ENCODE measurements at places on chromosomes 4 and X.
A peak's percentile ranks its signal among the peaks of the same experiment; 100 is the strongest.

- DNase-seq: no peak
Observed at GRCh38 chr4:121070274-121070673, 2.1 kb downstream of the NDNF start.

GRCh38 chr4:99447079-99447478 lies 11.9 kb upstream of the ADH7 start:
- DNase-seq: no peak

DNA sequence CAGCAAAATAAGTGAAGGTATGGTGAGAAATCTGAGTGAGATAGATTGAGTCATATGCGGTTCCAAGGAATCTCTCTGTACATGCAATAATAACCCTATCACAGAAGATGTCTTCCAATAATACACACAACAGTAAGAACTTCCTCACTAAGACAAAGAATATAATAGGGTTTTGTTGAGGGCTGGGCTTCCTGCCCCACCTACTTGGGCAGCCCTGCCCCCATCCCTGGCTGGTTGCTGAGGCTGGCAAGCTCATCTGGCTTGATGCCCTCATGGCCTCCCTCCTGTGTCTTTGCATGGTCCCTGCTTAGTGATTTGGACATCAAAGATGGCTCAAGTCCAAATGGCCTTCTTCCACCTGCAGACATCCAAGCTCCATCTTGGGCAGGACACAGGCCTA lies 2.7 kb downstream of the GEMIN8 start:
- peak; percentile 37 for DNase-seq

- no peak for DNase-seq
Observed at GRCh38 chrX:24494647-24495075, 29.6 kb downstream of the PDK3 start.

GRCh38 chr4:722169-722725 lies 16.6 kb downstream of the PCGF3 start:
- DNase-seq: no peak

- DNase-seq: peak; percentile 17
Observed at GRCh38 chr4:103099691-103100392, at the start of gene BDH2. Gene BDH2 (minus strand): TSS chr4:103099834. CDS start chr4:103096254, 3,580 bp downstream.

DNA sequence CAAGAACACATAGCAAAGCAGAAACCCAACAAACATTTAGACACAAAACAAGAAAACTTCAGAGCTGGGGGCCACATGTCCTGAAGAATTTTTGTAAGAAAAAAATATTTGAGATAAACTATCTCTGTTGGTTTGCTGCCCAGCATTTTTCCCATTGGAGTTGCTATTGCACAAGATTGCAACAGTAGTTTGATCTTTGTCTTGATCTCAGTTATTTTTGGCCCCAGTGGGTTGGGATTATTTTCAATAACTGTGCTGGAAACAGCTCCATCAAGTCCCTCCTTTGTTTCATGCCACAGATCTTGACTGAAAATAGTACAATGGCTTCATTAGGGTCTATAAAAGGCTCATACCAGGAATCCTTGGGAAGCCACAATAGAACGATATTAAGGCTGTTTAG lies 103.8 kb upstream of the RAI2 start:
- no peak for DNase-seq

DNA sequence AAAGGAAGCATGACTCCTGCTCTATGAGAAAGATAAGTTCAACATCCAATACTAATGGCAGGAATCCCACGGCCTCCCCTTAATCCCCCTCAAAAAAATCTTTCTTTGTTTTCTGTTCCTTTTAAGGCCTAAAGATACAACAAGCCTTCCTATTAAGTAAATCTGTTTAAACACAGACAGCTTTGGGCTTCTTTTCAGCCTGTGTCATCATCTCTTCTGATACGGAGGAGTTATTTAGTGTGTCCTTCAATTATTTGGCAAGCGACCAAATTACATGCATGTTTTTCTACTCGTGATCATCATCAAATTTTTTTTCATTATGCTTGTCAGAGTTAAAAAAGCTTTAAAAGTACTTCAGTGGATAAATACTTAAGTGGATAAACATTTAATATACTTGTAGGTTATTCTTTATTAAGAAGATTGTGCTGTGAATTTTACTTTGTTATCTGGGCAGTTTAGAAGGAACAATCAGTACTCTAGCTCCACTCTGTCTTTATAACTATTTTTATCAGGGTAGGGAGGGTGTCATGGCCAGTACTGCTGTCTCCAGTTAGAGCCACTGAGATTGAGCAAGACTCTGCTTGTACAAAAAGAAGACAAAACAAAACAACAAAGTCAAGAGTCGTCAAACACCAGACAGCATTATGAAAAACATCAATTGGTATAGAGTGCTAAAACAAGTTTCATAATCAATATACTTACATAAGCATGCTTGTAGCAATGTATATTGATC lies 210.7 kb downstream of the PRR32 start:
- DNase-seq: no peak

GRCh38 chr4:142322996-142323395 lies 523.1 kb downstream of the INPP4B start:
- no peak for DNase-seq

DNA sequence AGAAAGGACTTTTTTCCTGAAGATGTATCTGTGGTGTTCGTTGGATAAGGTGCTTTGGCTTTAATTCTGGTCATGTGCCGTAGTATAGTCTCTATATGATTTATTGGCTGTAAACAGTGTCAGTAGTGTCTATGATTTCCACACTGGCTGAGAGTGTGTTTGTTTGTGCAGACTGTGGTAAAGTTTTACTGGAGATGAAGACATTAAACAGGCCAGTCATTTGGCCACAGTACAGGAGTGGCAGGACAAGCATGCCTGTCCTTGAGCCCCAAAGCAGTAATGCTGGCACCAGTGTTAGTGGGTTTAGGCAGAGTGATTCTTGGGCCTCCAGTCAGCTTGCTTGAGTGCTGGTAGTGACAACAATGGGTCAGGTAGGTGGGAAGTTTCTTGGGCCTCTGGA lies 1023.9 kb upstream of the GRID2 start:
- no peak for DNase-seq

DNA sequence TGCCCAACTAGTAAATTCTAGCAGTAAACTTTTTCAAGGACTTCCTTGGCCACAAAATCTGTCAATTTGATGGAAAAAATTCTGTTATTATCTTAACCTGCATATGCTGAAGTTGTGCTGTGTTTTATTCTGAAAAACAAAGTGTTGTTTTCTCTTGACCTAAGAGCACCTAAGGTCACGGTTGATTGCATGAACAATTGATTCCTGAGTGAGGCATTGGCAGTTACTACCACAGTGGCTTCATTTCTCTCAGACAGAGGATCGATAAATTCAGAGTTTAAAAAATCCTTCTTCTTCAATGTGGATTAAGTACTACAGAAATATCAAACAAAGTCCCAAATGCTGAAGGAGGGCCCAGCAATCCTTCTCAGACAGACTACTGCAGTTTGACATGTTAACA lies 6.2 kb downstream of the HDAC8 start:
- no peak for DNase-seq

DNA sequence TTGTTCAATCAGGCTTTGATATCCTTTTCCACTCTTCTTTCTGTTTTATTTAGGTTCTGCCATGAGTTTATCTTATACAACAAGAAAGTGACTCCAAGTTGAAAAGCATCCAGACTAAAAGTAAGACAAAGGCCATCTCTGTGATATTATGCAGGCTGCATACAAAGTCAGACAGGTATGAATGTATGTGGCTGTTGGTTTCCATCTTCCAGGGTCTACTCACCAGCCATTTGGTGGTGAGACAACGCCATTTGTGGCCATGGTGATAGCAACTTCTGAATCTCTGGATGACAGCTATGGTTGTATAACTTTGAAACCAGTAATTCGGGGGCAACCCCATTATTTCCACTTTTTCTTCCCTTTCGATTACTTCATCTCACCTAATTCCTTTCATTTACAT lies 17.2 kb upstream of the MSL3 start:
- no peak for DNase-seq

DNA sequence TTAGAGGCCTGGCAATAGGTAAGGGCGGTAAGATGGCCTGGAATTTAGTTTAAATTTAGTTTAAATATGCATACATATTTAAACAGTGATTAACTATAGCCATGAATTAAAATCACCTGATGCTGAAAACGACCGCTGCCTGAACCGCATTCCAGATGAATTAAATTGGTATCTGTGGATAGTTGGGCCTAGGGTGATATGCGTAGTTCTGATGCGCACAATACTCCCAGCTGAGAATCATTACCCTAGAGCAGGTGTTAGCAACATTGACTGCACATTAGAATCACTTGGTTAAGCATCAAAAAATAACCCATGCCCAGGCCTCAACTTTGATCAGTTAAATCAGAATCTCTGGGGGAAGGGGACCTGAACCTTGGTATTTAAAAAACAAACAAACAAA lies 432.4 kb downstream of the GBA3 start:
- no peak for DNase-seq

DNA sequence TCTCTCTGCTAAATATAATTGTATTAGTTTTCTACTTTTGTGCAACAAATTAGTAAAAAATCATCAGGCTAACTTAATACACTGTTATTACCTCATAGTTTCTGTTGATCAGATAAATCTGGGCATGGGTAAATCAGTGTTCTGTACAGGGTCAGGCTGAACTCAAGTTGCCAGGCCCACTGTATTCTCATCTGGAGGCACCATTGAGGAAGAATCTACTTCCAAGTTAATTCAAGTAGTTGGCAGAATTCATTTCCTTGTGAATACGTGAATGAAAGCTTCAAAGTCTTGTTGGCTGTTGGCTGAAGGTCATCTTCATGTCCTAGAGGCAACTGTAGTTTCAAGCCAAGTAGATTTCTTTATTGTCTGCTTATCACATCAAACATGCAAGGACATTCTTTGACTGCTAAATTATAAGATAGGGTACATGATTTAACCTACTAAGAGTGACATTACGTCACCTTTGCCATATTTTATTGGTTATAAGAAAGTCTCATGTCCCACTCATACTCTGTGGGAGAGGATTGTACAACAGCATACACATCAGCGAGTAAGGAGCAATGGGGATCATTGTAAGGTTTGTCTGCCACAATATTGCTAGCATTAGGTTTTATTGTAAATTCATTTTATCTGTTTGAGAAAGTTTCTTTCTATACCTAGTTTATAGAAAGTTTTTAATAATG lies 1219.0 kb downstream of the ARAP2 start:
- no peak for DNase-seq

DNA sequence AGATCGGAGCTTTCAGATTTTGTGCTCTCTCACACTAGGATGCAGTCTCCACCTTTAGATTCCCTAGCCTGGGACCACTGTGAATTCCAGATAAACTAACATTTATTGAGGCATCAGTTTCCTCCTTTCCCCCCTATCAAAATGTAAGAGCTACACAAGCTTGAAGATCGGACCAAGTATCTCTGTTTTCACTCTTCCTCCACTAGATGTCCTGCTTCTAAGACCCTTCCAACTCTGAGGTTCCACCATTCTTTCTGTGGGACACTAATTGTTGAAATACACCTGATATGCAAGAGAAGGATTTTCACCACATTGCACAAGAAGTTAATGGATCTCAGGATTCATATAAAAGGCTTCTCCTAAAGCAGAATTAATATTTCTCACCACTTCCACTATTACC lies 43.0 kb upstream of the PHOX2B start:
- DNase-seq: no peak

DNA sequence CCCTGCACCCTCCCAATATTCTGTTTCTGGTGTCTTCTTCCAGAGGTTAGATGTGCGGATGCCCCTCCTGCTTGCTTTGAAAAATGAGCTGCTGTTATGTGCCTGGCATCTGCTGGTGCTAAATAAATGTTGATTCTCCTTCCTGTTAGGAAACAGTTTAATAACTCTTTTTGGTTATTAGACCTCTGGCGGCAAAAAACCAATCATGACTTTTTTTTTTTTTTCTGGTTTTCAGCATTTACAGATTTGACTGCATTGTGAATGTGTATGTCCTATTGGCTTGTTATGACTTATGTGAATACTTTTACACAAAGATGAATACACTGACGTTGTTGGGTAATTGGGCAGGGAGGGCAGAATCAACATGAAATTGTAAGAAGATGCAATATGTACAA lies 13.6 kb upstream of the TMEM156 start:
- no peak for DNase-seq

- no peak for DNase-seq
Observed at GRCh38 chrX:102767287-102767686, 46.7 kb downstream of the GPRASP3 start.

DNA sequence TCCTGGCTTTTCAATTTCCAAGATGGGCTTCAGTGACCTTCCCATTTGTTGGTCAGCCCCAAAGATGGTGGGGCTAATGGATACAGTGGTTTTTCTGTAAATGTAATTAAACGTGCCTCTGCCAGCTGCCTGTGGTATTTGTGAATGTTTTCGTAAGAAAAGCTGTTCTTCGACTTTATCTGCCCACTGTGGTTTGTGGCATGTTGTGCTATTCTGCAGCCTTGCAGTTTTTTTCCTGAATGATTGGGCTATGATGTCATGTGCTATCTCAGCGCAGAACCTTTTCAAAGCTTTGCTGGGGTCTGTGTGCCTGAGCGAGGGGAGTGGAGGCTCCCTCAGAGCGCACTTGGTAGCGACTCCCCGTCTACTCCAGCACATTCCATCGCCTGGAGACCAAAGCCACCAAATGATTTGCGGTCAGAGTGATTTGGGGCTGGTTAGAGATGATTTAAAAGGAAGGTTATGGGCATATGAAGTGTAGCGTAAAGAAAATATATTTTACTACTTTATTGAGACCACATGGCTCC lies 137.5 kb downstream of the PALLD start:
- no peak for DNase-seq

DNA sequence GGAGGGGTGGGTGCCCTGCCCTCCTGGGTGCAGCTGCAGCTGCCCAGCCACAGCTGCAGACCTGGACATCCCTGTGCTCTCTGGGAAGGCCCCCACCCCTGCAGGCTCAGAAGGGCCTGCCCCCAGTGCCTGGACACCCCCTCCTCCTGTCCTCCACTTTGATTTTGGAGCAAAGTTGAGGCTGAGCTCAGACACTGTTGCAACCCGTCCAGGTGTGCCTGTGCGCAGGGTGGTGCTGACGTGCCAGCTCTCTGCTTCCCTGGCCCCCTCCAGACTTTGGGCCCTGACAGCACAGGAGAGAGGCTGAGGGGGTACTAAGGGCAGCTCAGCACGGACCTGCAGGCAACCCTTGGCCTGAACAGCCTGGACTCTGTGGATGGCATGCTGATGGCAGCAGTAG lies 750.3 kb downstream of the ARAP2 start:
- no peak for DNase-seq

- no peak for DNase-seq
Observed at GRCh38 chr4:105386012-105386411, 87.8 kb downstream of the PPA2 start.

DNA sequence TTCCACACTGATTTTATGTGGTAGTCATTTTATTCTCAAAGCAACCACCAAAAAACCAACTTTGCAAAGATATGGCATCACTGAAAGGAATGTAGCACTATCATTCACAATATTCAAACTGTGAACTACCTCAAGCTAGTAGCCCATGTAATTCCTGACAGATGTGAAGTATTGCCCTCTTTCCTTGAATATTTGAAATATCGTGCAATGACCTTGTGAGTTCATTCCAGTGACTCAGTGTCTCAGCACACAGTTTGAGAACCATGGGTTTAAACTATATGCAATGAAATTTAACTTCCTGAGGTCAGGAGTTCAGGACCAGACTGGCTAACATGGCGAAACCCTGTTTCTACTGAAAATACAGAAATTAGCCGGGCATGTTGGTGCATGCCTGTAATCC lies 20.9 kb upstream of the IQCM start:
- DNase-seq: no peak

Measured in caudate nucleus (tissue), 63 donors.